ENCODE measurements at places on chromosomes 5 and 9.

DNA sequence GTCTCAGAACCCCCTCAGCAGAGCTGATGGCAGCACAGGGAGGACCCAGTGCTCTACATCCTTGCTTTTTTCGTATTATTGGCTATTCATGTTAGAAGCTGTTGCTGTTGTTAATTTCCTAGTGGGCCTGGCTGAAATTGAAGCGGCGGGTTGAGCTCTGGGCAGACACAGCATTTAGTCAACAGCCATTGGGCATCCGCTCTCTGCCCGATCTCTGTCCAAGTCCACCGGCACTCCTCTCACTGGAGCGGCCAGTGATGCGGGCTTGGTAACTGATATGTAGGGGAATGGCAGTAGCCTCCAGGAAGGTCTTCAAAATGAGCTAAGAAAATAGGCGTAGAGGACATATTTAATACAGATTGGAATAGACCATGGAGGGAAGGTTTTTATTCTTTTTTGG is 1.3 kb upstream of the GARNL3 start:
- DNase-seq = no peak

- DNase-seq = no peak
Measured at GRCh38 chr5:77024490-77024889, 5.7 kb upstream of the AGGF1 start.

- DNase-seq = no peak
Measured at GRCh38 chr5:173271419-173271818, 36.4 kb upstream of the NKX2-5 start.

GRCh38 chr9:101265261-101265660 is 119.5 kb downstream of the BAAT start:
- no peak for DNase-seq

DNA sequence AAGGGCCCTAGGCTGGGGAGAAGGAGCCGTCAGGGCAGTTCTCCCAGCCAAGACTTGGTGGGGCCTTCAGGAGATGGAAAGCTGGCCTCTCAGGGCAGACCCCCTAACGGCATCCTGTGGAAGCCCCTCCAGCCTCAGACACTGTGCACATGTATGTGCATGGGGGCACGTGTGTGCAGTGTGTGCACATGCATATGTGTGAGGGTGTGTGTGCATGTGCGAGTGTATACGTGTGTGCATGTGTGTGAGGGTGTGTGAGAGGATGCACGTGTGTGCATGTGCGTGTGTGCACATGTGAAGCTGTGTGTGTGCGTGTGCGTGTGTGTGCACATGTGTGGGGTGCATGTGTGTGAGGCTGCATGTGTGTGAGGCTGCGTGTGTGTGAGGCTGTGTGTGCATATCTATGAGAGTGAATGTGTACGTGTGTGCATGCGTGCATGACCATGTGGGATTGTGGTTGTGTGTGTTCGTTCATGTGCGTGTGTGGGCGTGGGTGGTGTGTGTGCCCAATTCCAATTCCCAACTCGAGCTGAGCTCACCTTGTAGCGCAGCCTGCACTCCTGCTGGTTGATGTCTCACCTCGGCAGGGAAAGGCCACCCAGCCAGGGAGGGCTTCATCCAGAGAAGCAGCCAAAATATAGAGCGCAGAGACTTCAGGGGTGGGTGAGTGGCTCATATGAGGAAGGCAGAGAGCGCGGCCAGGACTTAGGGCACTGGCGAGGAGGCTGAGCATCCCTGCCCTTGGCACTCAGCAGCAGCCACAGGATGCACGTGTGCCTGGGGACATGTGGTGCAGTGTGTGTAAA is 142.7 kb upstream of the PPP1R26 start:
- no peak for DNase-seq

GRCh38 chr9:131227959-131228460 is 48.3 kb downstream of the FAM78A start:
- no peak for DNase-seq

GRCh38 chr9:89864257-89864656 is 259.4 kb downstream of the GADD45G start:
- DNase-seq = no peak

DNA sequence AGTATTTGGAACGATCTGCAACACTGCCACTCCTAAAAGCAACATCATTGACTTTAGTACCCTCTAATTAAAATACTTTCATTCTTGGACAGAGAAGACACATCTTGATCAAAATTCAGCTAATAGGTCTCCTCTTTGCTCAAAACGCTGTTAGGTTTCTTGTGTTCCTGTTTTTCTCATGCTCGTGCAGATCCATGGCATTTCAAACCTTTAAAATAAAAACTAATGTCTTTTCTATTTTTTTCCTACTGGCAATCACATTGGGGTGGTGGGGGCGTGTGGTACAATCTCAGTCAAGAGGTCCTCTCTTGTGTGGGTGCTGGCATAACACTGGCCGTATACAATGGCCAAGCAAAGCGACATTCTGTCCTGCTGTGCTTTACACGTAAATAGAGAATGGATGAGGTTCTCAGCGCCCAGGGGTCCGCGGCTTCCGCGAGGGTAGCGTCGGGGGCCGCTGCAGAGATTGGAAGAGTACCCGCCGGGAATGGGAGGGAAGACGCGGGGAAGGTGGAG is 315 bp upstream of the GPR150 start:
- no peak for DNase-seq

Data from foreskin fibroblast (primary cell).